Hypothalamus (tissue), 51 donors: ENCODE measurements at places on chromosomes 6 and 20.

DNA sequence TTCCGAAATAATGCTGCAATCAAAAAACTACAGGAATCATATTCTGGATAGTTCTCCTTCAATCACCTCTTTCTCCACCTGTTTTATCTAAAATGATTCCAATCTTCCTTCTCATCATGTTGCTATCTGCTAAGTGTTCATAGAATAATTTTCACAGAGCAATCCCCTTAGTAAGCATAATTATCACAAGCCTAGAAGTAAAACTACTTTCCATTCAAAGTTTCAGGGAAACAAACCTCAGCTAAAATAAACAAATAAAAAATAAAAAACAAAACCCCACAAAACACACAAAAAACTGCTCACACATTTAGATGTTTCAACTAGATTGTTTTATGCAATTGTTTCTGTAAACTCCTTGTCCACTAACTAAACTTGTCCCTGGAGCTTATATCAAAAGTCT lies 291.2 kb downstream of the PHACTR1 start:
- no peak for DNase-seq

DNA sequence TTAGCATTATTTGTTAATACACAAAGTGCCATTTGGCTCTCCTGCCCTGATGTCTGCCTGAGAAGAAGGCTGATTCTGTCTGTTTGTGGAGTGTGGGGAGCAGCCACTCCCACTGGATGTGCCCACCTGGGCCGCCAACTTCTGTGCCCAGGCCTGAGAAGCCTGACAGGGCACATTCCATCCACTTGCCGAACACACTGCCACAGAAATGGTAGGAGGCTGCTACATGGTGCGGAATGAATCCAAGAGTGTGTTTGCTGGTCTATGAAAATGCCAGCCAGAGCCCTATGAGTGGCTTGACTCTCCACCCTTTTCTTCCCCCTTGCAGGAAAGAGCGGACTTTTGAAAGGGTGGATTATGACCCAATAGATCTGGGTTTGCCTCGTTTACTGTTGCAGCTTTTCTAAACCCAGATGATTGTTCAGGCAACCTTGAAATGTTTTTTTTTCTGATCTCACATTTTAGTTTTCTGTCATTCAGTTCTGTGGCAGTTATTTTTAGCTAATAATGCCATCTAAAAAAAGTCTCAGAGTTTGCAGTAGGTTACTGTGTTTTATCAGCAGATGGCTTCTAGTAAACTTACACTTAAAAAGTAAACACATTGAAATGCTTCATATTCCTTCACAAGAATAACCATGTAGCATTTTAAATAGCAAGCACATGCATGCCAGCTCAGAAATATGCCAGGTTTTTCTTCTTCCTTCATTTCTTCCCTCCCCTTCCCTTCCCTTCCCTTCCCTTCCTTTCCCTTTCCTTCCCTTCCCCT lies 196.5 kb downstream of the SLC35F1 start:
- no peak for DNase-seq

DNA sequence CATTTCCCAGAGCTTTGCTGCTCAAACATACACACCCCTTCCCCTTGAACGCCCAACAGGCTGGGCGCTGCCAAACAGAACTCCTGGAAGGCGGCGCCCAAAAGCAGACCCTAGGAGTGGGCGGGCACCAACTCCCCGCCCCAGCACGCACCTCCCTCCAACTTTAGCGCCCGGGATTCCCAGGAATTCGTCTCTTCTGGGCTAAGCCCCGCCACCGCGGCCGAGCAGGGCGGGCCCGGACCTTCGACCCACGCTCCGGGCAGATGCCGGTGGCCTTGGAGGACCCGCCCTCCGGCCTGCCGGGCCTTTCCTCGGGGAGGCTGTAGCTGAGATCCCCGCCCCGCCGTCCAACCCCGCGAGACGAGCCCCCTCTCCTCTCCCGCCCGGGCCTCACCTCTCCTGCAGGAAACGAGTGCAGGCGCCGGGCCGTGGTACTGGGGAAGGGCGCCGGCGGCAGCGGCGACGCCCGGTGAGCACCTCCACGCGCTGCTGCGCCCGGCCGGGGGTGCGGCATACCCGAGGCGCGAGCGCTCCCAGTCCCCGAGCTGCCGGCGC lies 659 bp downstream of the MCUR1 start:
- DNase-seq = peak; percentile 25

GRCh38 chr20:62928246-62928939 lies 2.1 kb upstream of the DIDO1 start:
- DNase-seq = no peak

DNA sequence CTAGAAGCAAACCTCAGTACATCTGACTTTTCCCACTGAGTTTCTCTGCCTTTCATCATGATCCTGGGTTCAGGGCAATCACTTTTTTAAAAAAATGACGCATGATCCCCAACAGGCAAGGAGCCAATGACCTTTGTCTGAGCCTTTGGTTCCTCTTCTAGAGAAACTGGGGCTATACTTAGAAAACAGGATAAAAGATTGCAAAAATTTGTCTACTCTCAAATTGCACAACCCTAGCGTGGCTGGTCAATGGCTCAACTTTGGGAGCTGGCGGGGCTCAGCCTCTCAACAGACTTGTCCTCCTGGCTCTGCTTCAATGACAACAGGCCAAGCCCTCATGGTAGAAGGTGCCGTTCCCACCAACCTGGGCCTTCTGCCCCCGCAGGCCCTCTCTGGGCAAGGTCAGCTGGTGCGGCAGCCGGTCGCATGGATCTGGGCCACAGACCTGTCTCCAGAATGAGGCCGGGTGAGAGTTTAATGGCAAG lies 48.7 kb downstream of the PDYN start:
- DNase-seq = no peak
